Osteoblast (primary cell): ENCODE measurements at places on chromosomes 13 and 19. TPM values are rescaled to one million over a fixed set of nuclear protein-coding genes. Genes with fewer than 3 reads are reported as not detected.

DNA sequence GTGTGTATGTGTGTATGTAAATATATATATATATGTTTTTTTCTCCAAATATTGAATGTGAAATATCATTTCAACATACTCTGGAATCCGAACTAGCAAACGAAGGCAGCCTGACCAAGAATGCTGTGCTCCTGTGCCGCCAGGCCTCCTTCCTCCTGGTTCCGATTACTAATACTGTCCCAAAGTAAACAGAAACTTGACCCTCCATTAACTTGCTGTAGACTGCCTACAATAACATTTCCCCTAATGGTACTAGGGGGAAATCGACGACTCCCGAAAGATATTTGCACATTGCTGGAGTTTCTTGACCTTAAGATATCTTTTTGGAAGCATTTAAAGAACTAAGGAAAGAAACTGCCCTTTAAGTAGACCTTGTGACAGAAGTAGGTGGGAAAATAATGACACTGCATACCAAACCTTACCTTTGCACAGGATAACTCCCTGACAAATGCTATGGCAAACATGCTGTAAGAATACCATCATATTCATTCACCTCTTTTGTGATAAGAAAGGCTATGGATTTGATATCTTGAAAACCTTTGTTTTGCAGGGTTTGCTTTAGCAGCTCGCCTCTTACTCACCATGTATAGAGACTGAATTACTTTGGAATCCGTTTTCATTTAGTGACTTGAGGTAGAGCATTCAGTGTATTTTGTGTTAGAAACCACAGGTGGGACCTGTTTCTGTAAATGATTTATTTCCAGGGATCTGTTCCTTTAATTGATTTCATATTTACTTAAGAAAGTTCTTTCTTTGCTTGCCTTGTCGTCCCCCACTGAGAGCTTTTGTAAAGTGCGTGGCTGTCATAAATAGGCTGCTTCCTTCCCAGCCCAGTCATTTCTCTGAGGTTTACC, 80.1 kb downstream of the KLF5 start:
- DNase-seq: peak; percentile 30

- DNase-seq: peak; percentile 97
Observed at GRCh38 chr19:35513628-35514281, at the start of gene DMKN. TSS of gene DMKN (minus strand) at chr19:35513649. CDS start at chr19:35513475, 174 bp downstream.

Gene CASP14
- total RNA-seq: not detected in 2 replicates

Gene STOML3
- total RNA-seq: not detected in 2 replicates

Gene KIRREL2
- total RNA-seq: not detected in 2 replicates
